ENCODE measurements at places on chromosomes 16 and 17.

GRCh38 chr16:11384956-11385586 lies 39.8 kb downstream of the RMI2 start:
- DNase-seq = no peak

- DNase-seq = no peak
Measured at GRCh38 chr17:1989135-1989534, 36.0 kb downstream of the RTN4RL1 start.

GRCh38 chr17:7478276-7479212 lies 887 bp downstream of the ZBTB4 start:
- peak; percentile 50 for DNase-seq

GRCh38 chr17:76394166-76394565 lies 9.8 kb downstream of the SPHK1 start:
- no peak for DNase-seq

DNA sequence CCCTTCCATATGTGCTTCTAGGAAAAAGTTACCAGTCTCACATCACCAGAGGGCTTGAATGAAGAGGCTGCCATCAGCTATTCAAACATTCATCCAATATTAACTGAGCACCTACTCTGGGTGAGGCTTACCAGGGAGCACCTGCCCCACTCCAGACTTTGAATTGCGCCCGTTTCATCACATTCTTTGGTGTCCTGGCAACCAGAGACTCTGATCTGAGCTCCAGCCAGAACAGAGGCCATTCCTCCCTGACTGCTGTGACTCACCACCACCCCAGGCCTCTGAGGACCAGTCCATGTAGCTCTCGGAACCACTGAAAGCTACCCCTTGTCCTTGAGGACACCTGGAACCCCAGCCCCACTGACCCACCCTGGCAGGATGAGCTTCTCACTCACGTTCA lies at the start of gene C16orf96:
Gene C16orf96, plus strand, starts transcription at position 229 of the 400 bp plus-strand sequence. Its CDS starts 150 bp downstream, at position 379.
- no peak for DNase-seq

GRCh38 chr16:19690196-19690595 lies 27.8 kb downstream of the KNOP1 start:
- no peak for DNase-seq

- no peak for DNase-seq
Measured at GRCh38 chr17:81500047-81500446, 12.6 kb downstream of the ACTG1 start.

DNA sequence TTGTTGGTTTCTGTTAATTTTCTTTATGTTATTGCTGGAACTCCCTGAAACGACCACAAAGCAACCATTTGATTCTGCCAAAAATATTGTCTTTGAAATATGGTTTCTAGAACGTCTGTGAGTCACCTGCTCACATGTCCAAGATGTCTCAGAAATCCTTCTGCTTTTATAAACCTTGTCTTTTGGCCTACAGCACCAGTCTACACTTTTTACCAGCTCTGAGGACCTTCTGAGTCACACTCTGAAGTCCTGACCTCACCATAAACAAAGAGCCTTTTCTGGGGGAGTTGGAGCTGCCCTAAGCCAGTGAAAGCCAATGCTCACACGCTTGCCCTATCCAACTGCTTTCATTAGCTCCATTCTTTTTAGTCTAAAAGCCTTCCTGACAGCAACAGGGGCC lies 55.5 kb downstream of the GRIN2A start:
- no peak for DNase-seq

GRCh38 chr17:57210972-57211411 lies 45.3 kb upstream of the MSI2 start:
- DNase-seq = no peak

DNA sequence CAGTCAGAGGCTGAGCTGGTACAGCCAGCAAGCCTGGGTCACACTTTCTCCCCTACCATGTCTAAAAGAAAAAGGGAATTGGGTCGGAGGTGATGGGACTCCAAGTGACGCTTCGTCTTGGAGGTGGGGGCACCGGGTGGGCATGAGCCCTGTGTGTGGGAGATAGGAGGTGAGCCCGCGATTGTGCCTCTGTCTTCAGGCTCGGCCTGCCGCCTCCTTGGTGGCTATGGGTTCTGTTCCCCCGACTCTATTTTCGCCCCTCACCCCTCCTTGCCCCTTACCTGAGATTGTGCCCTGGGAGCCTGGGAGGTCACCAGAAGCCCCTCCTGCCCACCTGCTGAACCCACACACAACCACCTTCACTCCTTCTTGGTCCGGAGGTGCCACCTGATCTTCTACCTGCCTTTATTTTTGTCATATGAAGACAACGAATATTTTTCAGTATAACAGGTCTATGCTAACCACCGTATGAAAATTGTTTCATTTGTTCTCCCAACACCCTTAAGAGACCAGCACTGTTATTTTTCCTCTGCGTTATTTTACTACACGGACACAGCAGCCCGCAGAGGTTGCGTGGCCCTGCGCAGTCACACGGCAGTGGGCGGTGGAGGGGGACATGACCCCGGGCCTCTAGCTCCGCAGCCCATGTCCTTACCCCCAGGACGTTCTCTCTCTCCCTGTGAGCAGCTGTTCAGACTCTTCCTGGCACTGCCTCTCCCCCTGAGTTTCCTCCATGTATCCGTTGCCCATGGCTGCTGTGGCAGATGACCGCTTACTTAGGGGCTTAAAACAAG lies 49.9 kb downstream of the ATP2C2 start:
- DNase-seq = no peak
